ENCODE measurements at places on chromosomes 11 and 22. TPM values are rescaled to one million over a fixed set of nuclear protein-coding genes. Genes with fewer than 3 reads are reported as not detected.

The CCDC134 gene
- total RNA-seq: 18.8 TPM

The TBX10 gene
- 19.3 TPM for total RNA-seq

The SMTNL1 gene
- not detected for total RNA-seq

The HBB gene
- total RNA-seq: 3.0 TPM

The SMIM38 gene
- total RNA-seq: not detected

The HNRNPUL2 gene
- 59.3 TPM for total RNA-seq

The EIF4ENIF1 gene
- 25.2 TPM for total RNA-seq

The CLTCL1 gene
- total RNA-seq: 3.5 TPM

The B3GAT3 gene
- 37.7 TPM for total RNA-seq

The GNG3 gene
- not detected for total RNA-seq
